ENCODE measurements at places on chromosomes 3 and 15.

DNA sequence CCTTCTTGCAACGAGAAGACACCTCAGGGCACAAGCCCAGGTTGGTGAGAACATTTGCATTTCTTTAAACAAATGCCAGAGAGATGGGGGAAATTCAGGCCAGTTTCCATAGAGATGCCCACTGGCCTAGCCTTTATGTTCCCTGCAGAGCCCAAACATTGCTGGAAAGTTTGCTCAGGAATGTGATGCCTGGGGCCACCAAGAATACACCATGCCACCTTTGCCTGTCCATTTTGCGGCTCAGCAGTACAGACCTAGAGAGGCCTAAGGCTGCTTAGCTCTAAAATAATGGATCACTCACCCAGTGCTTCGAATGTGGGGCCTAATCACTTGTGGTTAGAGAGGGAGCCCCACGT lies 210.0 kb downstream of the RPLP1 start:
- DNase-seq, result no peak

DNA sequence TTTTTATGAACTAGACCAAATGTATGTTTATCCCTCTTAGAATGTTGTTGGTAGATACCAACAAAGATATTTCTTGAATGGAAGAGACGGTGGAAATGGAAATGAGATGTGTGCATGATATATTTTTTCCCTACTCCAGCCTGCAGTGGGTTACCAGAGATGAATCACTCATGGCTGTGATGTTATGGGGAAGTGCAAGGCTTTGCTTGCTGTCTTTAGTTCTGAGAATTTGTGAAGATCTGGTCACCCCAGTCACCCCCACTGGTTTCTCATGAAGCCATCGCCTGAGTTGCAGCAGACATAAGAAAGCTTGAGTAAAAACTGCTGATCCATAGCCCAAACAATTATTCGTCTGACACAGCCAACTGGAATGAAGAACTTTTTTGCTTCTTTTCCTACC lies 78.1 kb upstream of the EOMES start:
- DNase-seq, result no peak

- no peak for DNase-seq
Observed at GRCh38 chr3:126848991-126849390, 133.9 kb upstream of the PLXNA1 start.

DNA sequence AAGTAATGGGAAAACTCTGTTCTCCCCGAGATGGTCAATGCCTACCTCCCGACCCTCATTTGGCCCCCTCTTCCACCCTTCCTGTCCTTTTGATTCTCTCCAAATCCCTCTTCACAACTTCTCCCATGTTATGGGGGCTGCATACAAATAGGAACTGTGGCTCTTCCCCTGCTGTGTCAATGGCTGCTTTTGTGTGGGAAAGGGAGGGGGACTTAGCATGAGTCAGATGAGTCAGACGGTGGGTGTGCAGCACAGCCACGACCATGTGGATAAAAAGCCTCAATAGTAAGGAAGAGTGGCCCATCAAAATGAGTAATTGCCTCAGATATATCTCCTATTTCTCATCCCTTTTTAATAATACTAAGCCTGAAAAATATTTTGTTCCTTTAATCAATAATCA lies 31.9 kb downstream of the SPATA16 start:
- DNase-seq, result no peak

DNA sequence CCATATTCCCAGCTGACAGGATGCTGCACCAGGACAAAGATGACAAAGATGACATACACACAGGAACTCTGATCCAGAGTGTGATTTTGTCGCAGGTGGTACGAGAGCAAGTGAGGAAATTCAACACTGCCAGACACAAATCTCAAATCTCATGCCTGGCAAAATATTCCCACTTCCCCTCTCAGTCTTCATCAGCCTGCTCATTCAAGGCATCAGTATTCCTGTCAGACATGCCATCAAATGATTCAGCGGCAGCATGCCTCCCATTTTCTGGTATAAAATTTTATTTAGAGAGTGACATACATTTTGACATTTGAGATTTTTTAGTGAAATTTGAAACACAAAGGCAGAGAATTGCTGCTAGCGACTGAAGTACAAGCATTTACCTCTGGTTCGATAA lies 228.1 kb upstream of the LMCD1 start:
- DNase-seq, result no peak

- no peak for DNase-seq
Observed at GRCh38 chr3:186105543-186105942, 3.3 kb downstream of the ETV5 start.

GRCh38 chr3:197165890-197166289 lies 132.5 kb downstream of the DLG1 start:
- no peak for DNase-seq

DNA sequence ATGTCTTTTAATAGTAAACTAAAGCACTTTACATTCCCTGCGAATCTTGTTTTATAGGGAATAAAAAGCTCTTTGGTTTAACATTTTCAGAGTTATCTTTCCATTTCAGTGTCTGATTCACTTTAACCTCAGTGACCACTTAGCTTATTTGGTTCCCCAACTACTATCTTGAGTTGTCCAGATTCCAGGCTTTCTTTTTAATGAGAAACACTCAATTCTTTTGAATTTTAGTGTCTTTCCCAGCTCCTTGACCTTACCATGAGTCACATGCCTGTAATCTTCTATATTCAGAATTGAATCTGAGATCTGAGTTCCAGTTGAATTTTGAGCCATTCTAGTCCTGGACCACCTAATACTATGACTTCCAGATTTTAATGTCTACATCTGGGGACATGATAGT lies 144.4 kb downstream of the KCNAB1 start:
- DNase-seq, result no peak

GRCh38 chr15:45795440-45796069 lies 160.7 kb downstream of the SQOR start:
- DNase-seq, result no peak

DNA sequence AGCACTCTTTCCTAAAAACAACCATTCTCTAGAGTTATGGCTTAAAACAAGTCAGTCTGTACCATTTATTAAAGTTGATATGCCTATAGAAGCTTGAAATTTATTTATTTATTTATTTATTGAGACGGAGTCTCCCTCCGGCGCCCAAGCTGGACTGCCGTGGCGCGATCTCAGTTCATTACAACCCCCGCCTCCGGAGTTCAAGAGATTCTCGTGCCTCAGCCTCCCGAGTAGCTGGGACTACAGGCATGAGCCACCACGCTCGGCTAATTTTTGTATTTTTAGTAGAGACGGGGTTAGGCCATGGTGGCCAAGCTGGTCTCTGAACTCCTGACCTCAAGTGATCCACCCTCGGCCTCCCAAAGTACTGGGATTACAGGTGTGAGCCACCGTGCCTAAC lies 1.5 kb upstream of the TTC14 start:
- DNase-seq, result no peak

GRCh38 chr3:64207289-64208080 lies 17.8 kb downstream of the PRICKLE2 start:
- no peak for DNase-seq

GRCh38 chr3:16255726-16256125 lies 9.0 kb downstream of the DPH3 start:
- no peak for DNase-seq

- DNase-seq, result no peak
Observed at GRCh38 chr3:114119776-114120175, 59.1 kb downstream of the DRD3 start.

- no peak for DNase-seq
Observed at GRCh38 chr3:183592821-183593220, 37.3 kb upstream of the KLHL6 start.

DNA sequence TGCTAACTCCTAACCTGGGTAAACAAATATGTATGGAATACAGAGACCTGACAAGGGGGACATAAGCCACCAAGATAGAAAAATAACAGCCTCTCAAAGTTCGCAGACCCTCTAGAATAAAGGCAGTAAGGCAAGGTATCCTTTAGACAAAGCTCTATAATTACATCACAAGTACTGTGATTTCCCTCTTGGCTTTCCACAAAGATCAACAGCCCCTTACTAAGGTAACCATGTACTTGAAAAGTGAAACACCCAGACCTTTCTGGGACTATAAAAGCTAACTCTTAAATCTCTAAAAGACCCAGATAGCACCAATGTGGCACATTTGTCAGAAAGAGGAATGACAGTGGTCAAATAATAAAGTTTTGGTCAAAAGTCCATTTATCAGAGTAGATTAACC lies 51.9 kb downstream of the TBL1XR1 start:
- DNase-seq, result no peak

DNA sequence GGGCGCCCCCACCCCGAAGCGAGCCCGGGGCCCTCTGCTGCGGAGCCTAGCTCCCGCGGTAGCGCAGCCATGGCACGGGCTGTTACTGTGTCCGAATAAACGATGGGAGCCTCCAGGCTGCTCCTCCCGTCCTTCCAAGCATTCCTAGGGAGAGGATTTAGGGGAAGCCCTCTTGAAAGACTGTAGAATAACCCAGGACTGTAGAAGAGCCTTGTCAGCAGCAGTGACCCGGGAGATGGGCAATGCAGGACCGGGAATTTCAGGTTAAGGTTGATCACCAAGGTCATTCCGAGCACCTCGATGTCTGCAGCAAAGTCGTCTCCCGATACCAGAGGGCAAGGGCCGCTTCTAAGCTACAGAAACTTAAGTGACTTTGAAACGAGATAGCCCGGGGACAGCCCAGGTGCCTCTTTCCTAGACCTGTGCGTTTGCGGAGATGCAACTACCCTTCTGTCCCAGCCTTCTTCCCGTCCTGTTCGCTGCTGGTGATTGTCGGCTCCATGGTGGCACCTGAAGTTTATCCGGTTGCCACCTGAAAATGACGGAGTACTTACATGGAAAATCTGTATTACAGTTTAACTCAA lies 753 bp upstream of the MYO5A start:
- no peak for DNase-seq

GRCh38 chr15:50055750-50056157 lies 63.3 kb downstream of the ATP8B4 start:
- DNase-seq, result no peak

GRCh38 chr3:189001559-189001958 lies 170.2 kb upstream of the TPRG1 start:
- DNase-seq, result no peak

DNA sequence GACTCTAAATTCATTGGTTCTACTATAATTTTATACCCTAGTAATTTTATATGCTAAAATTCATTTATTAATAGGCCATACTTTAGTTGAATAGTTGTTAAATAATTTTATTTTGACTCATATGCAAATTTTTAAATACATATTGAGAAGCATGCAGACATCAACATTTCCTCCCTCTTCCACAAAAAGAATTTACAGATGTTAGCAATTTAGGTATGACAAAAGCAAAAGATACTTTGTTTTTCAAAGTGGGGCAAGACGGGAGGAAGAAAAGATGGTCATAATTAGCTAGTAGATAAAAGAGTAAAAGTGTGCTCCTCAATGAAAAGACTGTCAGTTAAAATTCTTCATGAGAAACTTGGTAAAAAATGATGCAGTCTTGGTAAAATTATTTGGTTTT lies 148.9 kb upstream of the TSPAN3 start:
- DNase-seq, result no peak

DNA sequence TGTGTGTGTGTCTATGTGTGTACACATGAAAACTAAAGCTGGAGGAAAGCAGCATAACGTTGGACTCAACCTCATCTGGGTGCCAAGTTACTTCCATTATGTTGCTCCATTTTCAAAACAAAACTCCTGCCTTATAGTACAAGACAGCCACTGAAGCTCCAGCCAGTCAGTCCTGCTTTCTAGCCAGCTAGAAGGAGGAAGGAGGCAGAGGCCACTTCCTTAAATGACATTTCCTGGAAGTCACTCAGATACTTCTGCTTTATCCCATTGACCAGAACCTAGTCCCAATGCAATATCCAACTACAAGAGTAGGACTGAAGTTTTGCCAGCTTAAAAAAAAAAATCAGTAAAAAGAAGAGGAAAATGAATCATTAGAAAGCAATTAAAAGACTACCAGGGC lies 31.7 kb downstream of the CADPS start:
- no peak for DNase-seq

- no peak for DNase-seq
Observed at GRCh38 chr3:9761919-9762318, 7.8 kb downstream of the CAMK1 start.

- no peak for DNase-seq
Observed at GRCh38 chr3:16498130-16498890, 15.2 kb downstream of the RFTN1 start.

- DNase-seq, result no peak
Observed at GRCh38 chr3:43857361-43858293, 166.9 kb downstream of the ABHD5 start.

- DNase-seq, result no peak
Observed at GRCh38 chr3:29864809-29865208, 583.9 kb downstream of the RBMS3 start.

DNA sequence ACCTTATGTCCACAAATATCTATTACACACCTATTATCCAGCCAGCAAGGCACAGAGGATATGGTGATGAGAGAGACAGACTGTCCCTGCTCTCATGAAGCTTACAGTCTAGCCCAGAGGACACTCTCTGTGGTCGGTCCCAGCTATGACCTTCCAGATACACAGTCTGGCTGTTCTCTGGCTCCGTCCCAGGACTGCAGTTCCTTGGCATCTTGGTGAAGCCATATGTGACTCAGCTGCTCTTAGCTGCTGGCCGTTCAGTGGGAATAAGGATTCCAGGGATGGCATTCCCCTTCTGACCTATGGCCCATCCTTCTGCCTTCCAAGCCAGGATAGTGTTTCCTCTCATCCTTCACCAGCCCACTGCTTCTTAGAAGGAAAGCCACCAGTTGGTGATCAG lies 30.8 kb downstream of the MEX3B start:
- no peak for DNase-seq

GRCh38 chr3:121748680-121749275 lies 763 bp downstream of the GOLGB1 start:
- DNase-seq, result no peak

- no peak for DNase-seq
Observed at GRCh38 chr3:184154885-184155643, at the start of gene DVL3. TSS of gene DVL3 (plus strand) at chr3:184155377. CDS start at chr3:184155636, 259 bp downstream.

DNA sequence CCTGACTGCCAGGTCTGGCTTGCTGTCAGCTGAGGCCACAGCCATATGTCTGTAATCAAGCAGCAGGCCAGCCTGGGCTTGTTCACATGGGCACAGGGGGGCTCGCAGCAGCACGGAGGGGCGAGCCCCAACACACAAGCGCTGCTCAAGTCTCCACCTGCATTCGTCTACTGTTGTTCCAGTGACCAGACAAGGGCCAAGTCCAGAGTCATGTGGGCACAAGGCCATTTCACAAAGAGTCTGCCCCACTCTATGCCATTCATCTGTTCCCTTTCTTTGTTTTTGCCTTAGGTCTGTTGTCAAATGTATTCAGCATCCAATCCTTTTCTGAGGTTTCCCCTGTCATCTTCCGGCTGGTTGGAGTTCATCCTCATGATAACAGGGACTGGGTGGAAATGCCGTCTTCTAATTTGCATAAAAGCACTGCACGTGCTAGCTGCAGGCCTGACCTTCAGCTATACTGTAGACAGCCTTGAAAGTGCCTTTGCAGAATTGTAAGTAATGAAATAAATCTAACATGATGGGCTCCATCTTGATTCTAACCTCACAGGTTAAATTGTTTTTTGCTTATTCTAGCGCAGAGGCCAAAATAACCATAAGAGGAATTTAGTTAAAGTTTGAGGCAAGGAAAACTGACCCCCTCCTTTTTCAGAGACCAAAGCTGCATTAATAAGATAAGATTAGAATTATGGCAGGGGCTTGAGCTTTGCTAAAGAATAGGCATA lies 28.6 kb upstream of the KBTBD12 start:
- no peak for DNase-seq

- DNase-seq, result no peak
Observed at GRCh38 chr15:57345584-57345983, 30.7 kb upstream of the CGNL1 start.

Data from effector CD8-positive, alpha-beta T cell (primary cell).